ENCODE measurements at places on chromosomes 2 and 18.

DNA sequence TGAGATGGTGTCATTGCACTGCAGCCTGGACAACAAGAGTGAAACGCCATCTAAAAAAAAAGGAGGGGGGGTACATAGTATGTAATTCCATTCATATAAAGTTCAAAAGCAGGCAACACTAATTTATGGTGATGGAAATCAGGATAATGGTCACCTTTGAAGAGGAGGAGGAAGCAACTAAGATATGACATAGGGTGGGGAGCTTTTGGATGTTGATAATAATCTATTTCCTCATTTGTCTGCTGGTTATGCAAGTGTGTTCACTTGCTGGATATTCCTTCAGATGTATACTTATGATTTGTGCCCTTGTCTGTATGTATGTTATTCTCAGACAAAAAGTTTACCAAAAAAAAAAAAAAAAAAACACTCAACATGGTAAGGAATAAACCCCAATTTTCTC, 28.6 kb upstream of the ATIC start:
- DNase-seq = no peak

DNA sequence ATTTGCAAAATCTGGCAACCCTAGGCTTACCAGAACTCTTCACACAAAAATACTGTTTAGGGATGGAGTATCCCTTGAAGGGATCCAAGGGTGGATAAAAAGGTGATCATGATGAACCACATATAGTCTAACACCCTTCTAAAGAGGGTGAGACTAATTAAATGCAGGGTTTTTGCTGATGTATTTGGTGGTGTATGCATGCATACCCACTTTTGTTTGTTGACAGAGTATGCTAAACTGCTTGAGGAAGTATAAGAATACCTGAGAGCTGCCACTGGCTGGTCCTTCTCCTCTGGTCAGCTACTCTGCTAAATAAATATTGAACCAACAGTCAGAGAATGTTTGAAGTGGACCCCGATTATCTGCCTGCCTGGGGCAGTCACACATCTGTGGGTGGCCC, 34.2 kb downstream of the RAPGEF4 start:
- no peak for DNase-seq

GRCh38 chr18:73235491-73235890, 367.7 kb upstream of the NETO1 start:
- no peak for DNase-seq

DNA sequence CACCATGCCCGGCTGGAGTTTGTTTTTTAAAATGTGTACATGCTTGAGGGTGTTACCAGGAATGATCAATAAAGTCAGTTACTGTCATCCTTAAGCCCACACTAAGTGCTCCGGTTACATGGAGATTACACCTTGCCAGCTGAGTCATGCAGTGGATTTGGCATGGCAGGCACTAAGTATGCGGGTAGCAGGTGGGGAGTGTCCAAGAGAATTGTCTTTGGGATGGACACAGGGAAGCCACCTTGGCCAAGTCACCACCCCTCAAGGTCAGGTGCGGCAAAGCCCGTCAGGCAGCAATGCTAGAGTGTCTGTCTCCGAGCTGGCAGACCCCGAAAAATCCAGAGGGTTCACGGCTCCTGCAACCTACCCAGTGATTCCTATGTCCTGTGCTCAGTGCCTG, 54.8 kb downstream of the GBX2 start:
- no peak for DNase-seq

DNA sequence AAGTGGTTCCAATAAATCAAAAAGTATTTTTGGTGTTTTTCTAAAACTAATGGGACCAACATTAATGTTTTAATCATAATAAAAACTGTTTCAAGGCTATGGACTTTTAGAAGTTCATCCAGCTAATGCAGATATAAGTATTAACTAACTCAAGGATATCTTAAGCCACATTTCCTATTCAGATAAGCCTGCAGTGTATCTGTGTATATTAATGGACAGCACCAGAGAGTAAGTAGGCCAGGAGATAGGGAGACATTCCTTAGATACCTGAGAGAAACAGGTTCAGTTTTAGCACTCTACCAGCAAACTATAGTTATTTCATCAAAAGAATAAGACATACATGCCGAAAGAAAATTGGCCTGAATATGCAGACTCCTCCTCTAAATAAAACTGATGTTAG, 27.3 kb downstream of the PREPL start:
- no peak for DNase-seq

DNA sequence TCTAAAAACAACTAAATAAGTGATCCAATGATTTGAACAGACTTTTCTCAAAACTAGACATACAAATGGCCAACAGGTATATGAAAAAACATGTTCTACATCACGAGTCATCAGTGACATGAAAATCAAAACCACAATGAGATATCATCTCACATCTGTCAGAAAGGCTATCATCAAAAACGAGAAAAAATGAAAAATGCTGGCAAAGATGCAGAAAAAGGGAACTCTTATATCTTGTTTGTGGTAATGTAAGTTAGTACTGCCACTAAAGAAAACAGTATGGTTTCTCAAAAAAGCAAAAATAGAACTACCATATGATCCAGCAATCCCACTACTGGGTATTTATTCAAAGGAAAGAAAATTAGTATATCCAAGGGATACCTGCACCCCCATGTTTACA, 255.3 kb upstream of the FBXO11 start:
- DNase-seq = no peak

- no peak for DNase-seq
These were observed 127.2 kb upstream of the SP5 start for GRCh38 chr2:170587922-170588321.

DNA sequence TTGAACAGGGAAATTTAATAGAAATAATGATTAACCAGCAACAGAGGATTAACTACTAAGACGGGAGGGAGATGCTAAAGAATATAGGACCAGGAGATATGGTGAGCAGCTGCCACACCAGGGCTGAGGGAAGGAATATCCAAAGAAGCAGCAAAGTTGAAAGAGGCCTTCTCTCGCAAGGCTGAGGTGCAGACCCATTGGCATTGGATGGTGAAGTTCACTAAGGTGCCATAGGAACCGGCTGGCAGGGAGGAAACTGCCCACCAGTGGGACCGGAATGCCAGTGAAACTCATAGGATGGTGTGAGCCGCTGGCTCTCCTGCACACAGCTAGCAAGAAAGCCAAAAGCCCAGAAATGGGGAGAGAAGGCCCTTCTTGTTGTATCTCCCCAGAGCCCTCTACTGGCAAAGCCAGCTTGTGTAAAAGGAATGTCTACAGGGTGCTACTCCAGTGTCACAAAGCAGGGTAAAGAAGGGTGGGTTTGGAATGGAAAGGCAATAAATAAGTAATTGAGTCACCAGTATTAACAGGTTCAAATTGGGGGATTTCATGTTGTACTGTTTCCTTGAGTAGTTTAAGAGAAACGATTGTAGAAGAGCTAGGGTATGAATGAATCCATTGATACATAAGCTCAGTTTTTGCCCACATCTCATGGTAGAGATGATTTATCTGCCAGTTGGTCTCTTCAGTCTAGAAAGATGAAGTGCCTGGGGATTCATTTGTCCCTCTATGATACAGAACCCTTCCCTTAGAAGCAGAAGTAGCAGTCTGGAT, 36.0 kb downstream of the FARP2 start:
- DNase-seq = no peak

DNA sequence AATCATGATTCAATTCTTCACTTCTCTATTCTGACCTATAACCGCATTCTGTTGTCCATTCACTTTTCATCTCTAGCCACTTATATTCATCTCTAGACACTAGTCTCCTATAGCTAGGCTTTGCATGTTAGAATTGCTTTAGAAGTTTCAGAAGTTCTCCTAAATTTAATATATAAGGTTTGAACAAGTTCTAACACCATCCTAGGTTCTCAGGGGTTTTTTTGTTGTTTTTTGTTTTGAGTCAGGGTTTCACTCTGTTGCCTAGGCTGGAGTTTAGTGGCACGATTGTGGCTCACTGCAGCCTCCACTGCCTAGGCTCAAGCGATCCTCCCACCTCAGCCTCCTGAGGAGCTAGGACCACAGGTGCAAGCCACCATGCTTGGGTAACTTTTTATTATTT, 19.9 kb downstream of the WDSUB1 start:
- no peak for DNase-seq

- no peak for DNase-seq
These were observed 2.1 kb downstream of the HAT1 start for GRCh38 chr2:171924170-171924942.

DNA sequence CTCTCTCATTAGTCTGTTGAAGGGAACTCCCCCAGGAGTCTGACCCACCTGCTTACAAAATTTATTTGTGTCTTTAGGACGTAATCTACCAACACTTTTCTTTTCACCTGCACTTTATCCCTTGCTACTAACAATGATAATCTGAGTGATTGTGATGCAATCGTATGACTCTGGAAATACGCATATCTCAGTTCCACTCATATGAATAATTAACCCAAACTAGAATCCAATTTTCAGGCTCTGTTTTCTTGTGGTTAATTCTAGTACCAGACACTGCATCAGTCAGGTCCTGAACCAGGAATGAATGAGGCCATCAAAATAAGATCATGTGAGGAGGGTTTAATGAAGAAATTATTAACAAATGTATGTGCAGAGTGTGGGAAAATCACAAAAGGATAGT, 158.4 kb upstream of the SRD5A2 start:
- no peak for DNase-seq

DNA sequence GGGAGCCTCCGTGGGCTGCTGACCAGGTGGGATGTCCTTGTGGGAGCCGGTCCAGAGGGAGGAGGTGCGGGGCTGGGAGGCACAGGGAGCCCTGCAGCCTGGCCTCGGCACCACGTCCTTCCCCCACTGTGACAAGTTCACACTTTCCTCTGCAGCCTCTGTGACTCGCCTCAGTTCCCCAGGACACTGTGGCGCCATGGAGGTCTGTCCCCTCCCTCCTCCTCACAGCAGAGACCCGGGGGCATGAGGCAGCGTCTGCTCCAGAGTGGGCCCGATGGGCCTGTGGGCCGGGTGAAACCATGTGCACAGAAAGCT, 27.3 kb upstream of the KCNG2 start:
- DNase-seq = no peak

DNA sequence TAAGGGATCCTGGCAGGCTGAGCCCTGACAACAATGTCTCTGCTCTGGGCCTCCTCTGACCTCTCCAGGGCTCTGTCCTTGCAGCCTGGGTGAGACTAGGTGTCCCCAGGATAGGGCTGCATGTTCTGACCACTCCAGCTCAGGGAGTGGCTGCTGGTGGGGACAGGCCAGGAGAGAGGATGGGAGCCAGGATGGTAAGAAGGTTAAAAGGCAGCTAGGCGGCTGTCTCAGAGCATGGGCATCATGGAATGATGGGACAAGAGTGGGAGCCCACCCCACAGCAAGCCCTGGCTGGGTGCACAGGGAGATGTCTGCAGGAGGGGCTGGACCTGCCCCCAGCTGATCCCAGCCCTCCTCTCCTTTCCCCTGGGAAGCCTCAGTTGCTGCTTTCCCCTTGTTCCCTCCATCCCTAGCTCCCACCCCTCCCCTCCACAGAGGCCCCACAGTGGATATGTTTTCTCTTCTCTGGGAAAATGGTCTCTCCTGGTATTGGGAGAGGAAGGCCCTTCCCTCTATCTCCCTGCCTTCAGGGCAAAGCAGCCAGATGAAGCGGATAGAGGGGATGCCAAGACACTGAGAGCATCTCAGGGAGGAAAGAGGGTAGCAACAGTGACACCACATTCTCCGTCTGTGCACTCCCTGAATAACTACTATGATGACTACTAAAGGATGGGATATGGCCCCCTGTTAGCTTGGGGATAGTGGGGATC, 334.3 kb downstream of the DYSF start:
- DNase-seq = no peak

GRCh38 chr18:8657050-8657820, 48.0 kb downstream of the RAB12 start:
- no peak for DNase-seq
